ENCODE measurements at places on chromosomes 13 and 19.

- no peak for DNase-seq
Observed at GRCh38 chr13:107563099-107563925, 652.0 kb downstream of the LIG4 start.

GRCh38 chr13:114082849-114083645 lies 49.4 kb downstream of the RASA3 start:
- no peak for DNase-seq

DNA sequence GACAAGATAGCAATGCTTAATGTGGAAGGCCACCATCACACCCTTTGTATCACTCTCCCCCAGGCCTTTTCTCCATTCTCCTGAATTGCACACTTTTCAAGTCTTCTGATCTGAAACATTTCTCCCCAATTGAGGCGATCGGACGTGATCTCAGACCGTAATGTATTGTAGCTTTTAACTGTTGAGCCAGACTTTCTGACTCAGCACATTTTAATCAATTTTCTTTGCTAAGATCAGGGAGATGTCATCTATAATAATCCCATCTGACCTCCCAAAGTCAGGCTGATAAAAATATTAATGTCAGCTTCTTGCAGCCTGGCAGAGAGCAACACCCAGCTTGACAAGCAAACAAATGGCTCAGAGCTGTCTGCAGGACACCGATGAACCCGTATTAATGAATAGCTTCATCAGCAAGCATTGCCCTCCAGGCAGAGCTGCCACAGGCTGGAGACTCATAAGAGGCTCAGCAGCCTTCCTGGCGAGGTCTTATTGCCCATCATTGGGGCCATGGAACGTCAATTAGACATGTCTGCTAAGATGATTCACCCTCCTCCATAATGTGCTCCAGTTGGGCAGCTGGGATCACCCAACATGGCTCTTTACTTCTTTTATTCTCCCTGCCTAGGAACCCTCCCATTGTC lies 60.2 kb upstream of the UQCRFS1 start:
- no peak for DNase-seq

DNA sequence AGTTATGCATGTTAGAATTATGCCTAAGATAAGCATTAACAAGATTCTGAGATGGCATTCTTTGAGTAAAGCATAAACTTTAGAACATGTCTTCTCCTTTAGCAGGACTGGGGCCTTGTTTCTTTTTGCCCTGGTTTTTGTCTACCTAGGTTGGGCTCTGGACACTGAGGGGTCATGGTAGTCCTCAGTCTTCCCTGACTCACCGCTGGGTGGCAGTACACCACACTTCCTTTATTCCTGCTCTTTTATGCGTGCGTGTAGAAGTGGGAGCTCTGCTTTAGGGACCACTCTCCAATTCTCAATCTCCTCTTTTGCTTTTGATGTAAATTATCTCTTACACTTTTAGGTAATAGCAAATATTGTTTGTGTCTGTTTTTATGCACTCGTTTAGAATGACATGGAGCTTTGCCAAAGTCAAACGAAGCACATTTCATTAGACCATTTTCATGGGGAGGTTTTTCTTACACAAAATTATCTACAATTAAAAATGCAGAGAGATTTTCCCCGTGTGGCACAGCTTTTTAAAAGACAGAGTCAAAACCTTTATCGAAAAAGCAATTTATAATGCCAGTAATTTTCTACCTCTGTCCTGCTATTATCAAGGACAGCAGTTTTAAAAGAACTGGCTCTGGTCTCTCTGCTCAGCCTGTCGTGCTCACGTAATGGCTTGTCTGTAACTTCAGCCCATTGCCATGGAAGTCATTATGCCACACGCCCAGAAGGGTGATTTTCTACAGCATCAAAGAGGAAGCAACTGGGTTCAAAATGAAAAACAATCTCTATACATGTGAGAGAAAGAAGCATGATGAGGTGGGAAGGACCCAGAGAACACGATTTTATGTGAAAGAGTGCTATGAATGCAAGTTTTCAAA lies 413.9 kb downstream of the COG6 start:
- DNase-seq: peak; percentile 35

DNA sequence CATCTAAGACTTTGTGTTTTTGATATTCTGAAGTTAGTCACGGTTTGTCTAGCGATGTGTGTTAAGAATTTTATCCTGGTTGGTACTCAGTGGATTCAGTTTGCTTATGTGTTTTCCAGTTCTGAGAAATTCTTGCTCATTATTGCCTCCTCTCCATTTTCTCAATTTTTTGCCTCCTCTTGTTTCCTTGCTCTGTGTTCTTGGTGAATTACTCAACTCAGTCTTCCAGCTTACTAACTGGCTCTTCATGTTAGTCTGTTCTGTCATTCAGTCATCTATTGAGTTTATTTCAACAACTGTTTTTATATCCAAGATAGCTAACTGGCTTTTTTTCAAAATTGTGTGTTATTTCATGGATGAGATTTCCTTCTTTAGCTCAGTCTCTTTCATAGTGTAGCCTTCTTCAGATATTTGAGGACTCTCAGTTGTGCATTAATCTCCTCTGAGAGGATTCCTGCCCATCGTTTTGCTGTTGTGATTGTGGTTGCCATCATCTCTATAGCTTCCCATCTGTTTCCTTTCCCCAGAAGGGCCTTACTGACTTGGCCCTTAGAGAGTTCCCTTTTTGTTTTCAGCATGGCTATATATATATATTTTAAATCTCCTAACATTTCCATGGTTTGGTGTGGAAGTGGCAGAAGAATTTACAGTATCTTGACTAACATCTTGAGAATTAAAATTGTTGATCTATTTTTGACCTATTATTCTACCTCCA lies 6.2 kb downstream of the SETDB2 start:
- no peak for DNase-seq

GRCh38 chr19:5145521-5146511 lies 176.9 kb downstream of the KDM4B start:
- DNase-seq: no peak

DNA sequence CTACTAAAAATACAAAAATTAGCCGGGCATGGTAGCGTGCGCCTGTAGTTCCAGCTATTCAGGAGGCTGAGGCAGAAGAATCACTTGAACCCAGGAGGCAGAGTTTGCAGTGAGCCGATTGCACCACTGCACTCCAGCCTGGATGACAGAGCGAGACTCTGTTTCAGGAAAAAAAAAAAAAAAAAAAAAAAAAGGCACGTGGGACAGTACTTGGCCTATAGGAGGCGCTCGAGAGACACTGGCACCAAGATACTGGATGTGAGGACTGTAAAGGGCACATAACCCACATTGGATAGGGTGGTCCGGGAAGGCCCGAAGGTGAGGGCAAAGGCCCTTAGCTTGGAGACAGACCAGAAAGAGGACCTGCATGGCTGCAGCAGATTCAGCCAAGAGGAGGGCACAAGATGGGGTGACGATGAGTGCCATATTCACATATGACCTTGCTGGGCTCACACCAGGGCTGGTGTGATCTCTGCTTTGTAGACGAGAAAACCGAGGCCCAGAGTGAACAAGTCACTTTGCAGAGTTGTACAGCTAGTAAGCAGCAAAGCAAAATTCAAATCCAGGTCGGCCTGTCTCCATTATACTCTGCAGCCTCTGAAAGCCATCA lies 89.4 kb downstream of the DPF1 start:
- no peak for DNase-seq

DNA sequence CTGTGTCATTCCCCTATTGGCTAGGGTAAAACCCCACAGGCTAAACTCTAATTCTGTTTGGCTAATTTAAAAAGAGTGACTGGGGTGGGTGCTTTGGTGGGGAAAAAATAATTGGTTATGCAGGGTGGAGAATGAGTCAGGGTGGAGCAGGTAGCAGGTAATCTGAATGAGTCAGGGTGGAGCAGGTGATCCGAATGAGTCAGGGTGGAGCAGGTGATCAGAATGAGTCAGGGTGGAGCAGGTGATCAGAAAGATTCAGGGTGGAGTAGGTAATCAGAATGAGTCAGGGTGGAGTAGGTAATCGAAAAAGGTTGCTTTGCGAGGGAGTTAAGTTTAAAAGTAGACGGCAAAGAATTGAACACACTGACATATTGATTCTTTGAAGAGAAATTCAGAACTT lies 1218.8 kb upstream of the ATXN8OS start:
- no peak for DNase-seq

GRCh38 chr13:47017476-47017875 lies 120.6 kb upstream of the HTR2A start:
- DNase-seq: no peak

DNA sequence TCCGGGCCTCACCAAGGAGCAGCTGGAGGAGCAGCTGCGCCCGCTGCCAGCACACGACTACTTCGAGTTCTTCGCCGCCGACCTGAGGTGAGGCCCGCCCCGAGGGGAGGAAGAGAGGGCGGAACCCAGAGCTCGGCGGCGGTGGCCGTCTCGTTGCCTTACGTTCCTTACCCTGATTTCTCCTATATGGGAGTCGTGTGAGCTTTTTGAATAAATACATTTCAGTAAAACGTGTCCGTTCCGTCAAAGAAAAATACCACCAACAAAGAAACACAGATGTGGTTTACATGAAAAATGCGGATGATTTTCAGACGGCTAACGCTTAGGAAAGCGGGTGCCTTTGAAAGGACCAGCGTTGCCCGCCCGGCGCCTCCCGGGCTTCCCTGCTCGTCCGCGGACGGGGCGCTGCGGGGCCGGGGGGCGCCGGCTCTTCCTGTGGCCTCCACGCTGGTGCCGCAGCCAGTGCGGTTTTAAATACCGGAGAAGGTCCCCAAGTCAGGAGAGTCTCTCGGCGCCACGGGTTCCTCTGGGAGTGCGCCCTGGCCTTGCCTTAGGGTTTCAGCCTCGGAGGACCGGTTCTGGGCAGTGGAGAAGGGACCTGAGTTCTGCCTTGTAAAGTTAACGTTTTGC lies 755 bp downstream of the UPF3A start:
- DNase-seq: no peak

DNA sequence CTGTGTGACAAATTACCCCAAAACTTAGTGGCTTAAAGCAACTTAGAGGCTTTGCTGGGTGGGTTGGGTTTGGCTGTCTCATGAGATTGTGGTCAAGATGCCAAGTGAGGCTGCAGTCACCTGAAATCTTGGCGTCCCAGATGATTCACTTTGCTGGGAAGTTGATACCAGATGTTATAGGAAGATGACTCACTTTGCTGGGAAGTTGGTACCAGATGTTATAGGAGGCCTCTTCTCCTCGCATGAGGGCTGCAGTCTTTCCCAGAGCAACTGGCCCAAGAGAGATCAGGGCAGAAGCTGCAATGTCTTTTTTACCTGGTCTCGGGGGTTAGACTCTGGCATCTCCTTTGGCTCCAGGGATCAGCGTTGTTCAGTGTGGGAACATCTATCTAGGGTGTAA lies 16.8 kb downstream of the TEX29 start:
- DNase-seq: no peak

GRCh38 chr19:5214371-5214770 lies 126.2 kb downstream of the PTPRS start:
- DNase-seq: no peak

DNA sequence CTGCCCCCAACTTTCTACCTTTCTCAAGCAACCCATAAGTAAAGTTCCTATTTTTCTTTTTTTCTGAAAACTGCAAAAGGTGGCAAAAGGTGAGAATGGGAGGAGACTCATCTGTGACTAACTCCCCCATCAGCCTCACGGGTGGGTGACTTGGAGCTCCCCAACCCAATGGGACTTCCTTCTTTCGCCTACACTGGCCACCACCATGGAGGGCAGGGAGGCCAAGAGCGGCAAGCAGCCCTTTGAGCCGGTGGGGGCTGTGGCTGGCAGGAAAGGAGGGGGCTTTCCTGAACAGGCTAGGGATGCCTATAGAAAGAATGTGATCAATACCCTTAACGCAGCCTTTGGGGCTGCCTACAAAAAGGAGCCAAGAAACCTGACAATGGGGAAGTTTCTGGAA lies 16.5 kb downstream of the IRS2 start:
- DNase-seq: no peak

DNA sequence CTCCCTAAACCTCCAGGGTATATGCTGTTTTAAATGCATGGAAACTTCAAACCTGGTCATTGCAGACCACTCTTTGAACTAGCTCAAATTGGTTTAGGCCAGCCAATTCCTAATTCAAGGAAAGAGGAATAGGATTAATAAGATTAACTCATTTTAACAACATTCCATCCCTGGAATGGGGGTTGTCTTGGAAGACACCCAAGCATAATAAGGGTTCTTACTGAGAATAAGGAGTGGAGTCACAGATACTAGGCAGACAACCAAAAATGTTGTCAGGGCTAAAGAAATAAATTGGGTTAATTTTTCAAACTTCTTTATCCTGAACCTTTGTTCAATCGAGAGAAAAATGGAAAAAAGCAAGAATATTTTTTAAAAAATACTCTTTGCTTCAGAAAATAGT lies 186.2 kb downstream of the PCDH9 start:
- DNase-seq: no peak

GRCh38 chr19:50969413-50969760 lies at the start of gene KLK6:
Gene KLK6 (minus strand): TSS chr19:50969591. CDS start chr19:50968104, 1,487 bp downstream.
- DNase-seq: no peak

DNA sequence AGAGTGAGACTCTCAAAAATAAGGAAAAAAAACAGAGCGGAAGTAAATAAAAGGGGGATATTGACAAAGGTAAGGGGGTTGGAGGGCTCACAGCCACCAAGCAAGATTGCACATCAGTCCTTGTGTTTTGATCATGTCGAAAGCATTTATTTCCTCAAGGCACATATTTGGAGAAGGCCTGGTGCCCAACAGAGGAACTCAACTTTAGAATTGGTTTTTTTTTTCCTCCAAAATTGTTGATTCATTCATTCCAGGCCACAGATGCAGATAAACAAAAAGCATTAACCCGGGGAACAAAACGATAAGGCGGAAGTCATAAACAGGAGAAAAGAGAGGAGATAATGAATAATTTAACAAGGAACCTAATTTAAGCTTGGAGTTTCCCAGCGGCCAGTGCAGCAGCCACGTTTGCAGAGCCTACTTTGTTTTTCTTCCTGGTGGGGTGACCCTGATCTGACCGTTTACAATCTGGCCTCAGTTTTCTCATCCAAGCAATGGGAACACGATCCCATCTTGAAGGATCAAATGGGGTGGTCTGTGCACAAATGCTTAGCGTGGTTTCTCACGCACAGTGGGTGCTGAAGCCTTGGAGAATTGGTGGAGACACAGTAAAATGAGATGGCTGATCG lies 2.1 kb upstream of the PTPRS start:
- DNase-seq: no peak

GRCh38 chr13:106176117-106176516 lies 359.3 kb downstream of the EFNB2 start:
- DNase-seq: no peak

- DNase-seq: no peak
Observed at GRCh38 chr13:101977475-101977874, 424.4 kb downstream of the FGF14 start.

DNA sequence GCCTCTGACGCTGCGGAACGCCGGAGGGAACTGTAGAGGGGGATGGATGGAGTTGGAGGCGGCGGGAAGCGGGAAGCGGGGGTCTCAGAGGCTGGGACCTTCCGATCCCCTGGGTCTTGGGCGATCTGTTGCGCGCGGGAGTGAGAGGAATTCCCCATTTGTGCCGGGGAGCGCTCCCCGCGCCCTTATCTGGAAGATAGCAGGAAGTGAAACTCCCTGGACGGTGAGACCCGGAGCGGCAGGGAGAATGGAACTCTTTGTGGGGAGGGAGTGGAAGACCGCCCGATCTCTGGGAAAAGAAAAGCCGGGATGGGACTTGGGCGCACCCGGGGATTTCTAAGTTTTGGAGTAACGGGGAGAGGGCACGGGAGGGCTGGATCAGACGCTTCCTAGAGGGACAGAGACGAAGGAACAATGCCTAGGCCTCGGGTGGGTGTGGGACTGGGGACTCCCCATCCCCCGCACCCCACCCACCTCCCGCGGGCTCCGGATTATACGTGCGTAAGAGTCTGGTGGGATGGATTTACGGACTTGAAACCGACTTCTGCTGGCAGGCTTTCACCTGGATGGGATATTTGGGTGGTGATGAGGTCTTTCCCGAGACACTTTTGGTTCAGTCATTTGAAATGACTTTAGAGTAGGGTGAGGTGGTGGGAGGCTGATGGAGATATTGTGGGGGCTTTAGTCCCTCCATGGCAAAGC lies 495 bp downstream of the LSR start:
- no peak for DNase-seq
